Stimulated activated CD8-positive, alpha-beta memory T cell treated with anti-CD3 and anti-CD28 coated beads, Interleukin-2, amount 100 ng/mL, for 1 hour (primary cell): ENCODE measurements at places on chromosomes 7 and 10.
A peak's percentile ranks its signal among the peaks of the same experiment; 100 is the strongest.

- DNase-seq = no peak
Observed at GRCh38 chr7:130297628-130298543, 4.9 kb downstream of the CPA4 start.

DNA sequence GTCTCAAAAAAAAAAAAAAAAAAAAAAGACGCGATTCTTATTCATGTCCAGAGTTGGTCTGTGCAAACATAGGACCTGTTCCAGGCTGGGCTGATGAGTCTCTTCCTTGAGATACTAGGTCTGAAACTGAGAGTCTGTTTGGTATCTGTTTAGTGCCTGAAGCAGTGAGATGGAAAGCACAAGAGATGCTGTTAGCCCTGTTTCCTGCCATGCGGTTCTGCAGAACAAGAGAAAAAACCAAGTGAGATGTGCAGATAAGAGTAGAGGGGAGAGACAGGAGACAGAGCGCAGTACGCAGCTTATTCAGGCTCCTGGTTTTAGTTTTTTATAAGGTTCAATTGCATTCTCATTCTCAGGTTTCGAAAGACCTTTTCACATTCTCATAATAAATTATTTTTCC, 85.8 kb upstream of the PRKCQ start:
- DNase-seq = peak; percentile 13

DNA sequence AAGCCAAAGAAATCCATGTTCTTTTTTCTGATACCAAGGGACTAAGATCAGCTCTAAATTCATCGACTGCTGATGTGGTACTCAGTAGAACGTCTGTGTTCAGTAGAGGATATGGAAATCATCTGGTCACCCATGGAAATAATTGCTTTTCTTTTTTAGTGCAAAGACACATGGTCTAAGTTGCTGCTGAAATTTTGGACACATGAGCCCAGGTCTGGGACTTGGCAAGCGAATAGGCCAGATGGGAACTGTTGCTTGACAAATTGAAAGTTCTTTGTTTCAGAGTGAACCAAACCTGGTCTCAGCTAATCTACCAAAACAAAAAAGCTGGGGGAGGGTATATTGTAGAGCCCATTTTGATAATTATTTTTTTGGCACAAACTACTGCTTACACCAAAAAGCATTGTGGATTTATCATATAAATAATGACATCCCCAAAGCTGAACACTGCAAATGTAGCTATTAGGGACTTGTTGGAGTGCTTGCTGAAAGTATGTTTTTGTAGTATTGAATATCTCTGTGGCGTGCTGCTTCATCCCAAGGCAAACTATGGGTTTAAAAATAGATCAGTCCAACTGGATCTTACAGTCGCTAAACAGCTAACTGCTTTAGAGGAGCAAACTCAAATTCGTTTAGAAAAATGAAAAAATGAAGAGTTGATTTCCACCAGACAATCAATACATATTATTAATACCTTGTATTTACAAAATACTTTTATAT, 144.7 kb downstream of the TRIL start:
- no peak for DNase-seq

GRCh38 chr7:159022238-159022993, 122.3 kb downstream of the VIPR2 start:
- DNase-seq = no peak

DNA sequence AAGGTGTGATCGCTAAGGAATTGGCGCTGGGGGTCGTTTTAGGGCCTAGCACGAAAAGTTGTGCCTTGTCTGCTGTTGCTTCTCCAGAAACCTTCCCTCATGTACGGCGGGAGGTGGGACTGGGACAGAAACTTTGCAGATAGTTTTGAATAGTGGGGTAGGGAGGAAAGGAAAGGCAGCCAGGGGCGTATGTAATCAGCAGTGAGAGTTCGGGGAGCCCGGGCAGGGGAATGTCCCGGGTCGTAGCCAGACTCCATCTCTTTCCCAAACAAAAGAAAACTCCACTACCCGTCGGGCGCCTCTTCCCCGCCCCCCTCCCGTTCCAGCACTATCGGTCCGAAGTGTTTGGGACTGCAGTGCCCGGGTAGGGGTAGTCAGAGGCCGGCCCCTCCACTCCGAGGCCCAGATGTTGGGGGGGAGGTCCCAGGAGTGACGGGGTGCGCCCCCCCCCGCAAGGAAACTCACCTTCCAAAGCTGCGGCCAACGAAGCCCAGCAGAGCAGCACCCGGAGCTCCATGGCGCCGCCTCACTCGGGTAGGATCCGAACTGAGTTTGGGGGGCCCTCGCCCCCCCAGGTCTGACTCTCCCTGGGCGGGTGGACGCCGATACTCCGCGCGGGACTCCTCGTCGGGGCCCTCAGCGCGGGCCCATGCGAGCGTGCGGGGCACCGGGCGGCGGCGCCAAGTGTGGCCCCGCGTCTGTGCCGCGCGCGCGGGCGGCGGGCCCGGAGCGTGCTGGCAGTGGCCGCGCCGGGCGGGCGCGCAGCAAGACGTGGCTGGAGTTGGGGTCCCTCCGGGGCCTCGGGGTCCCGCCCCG, 601 bp downstream of the EPHB4 start:
- no peak for DNase-seq

DNA sequence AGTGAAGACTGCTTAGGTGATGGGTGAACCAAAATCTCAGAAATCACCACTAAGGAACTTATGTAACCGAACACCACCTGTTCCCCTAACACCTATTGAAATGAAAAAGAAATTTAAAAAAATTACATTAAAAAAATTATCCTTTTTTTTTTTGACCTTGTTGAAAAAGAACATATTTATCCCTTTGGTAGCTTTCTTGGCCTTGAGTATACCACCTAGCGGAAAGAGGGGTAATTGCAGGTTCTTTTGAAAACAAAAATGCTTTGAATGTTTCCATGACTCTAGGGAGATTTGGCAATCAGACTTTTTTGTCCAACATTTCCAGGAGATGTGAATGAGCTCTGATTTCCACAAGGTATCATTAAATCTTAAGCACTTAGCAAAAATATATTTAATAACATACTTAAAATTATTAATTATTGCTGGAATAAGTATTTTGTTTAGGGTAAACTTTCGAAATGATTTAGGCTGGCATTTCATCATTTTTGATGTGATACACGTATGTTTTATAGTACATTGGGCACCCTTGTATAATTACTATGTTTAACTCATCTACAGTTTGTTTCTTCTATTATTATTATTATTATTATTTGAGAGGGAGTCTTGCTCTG, 47.0 kb upstream of the ELMO1 start:
- no peak for DNase-seq

DNA sequence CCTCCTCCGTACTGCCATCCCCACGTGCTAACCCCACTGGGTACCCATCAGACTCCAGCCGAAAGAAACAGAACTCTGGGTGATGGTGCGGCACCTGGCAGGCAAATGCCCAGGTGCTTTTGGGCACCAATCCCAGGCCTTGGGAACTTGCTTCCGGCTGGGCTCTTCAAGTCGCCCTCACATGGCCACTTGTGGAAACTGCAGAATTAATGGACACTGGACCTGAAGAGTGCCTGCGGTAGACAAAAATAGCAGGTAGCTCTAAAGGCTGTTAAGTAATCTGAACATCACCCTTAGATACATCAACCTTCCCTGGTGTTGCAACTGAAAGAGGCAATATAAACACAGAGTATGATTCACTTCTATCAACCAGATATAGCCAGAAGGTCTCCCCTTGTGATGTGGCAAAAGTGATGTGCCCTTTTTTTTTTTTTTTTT, 644.4 kb downstream of the GRM8 start:
- DNase-seq = no peak
